ENCODE measurements at places on chromosomes 16 and 17.

GRCh38 chr17:74524653-74525464 is 6.4 kb downstream of the CD300LB start:
- DNase-seq = no peak

- no peak for DNase-seq
These were observed 646.1 kb downstream of the CDH11 start for GRCh38 chr16:64475627-64476351.

DNA sequence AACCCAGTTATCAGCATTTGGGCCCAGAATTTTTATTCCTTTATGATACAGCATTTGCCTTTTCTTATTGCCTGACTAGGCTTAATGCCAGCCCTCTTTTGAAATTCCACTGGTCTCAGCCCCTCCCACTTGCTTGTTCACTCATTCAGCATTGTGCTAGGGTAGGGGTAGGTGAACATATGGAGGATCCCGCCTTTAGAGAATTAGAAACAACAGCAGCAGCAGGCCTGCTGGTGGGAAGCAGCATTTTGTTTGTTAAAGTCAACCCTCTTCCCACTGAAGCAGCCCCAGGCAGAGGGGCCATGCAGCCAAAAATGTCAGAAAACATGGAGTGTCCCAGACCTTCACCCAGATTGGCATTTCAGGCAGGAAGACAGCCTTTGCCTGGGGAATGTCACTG is 1355.2 kb downstream of the CDH8 start:
- DNase-seq = no peak

GRCh38 chr17:48970224-48970623 is 1.8 kb upstream of the GIP start:
- DNase-seq = no peak
